ENCODE measurements at places on chromosomes 5 and 9.

- no peak for DNase-seq
Measured at GRCh38 chr5:150285114-150285513, 4.5 kb downstream of the CAMK2A start.

- no peak for DNase-seq
Measured at GRCh38 chr5:164649266-164649665, 1143.8 kb downstream of the MAT2B start.

DNA sequence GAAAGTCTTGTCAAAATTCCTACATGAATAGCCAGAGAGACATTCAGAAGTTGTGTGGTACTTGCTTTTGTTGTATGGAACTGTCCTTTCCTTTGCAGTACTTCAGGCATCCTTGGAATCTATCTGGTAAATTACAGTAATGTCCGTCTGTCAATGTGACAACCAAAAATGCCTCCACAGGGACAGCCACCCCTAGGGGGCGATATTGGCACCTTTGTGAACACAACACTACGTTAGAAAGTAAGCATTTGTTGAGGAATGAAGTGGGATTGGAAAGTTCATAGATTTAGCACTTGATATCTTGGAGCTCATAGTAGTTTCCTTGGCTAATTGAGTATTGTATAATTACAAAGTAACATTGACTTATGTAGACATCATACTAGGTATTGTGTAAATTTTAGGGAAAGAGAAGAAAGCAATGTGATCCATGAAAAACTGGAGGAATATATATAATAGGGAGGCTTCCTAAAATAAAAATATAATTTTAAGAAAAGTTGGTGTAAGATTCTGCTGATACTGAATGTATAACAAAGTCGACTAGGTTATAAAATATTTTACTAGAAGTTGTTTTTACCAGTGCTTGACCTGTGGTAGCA lies 32.7 kb downstream of the TMEFF1 start:
- DNase-seq, result no peak

GRCh38 chr9:136642439-136642921 lies 20.2 kb upstream of the EGFL7 start:
- DNase-seq, result no peak

GRCh38 chr9:37206121-37206620 lies 85.8 kb downstream of the ZCCHC7 start:
- no peak for DNase-seq

GRCh38 chr5:179120951-179121666 lies 60.9 kb downstream of the ZNF354C start:
- no peak for DNase-seq

DNA sequence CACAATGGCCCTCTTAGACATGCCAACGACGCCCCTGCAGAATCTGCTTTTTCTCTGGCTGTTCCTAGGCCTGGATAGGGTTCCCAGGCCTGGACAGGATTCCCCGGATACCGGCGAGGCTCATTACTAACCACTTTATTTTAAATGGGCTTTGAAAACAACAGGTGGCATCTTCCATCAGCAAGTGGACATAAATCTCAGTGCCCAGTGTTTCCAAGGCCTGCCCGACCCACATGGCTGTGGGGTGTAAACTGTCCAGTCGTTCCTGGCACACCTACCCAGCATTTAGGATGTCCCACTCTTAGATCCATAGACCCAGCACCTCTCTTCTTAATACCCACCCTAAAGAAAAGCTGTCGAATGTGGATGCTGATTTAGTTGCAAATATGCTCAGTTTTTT lies 896 bp downstream of the CMBL start:
- no peak for DNase-seq

GRCh38 chr9:137021979-137022661 lies 5.9 kb downstream of the ABCA2 start:
- DNase-seq, result no peak

DNA sequence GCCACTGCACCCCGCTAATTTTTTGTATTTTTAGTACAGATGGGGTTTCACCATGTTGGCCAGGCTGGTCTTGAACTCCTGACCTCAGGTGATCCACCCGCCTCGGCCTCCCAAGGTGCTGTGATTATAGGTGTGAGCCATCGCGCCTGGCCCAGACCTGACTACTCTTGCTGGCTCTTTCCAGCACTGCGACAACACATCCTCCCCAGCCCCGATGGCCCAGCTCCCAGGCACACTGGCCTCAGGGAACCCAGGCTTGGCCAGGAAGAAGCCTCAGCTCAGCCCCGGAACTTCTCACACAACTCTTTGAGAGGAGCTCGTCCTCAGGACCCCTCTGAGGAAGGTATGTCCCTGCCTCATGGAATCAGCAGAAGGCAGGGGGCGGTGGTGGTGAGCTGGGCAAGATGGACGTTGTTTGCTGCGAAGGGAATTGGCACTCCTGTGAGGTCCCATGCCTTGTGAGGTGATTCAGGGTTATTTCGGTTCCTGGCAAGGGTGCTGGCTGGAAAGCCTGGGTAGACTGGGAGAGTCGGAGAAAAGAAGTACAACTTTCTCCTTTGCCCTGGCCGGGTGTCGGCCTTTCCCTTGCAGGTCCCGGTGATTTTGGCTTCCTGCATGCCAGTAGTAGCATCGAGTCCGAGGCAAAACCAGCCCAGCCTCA lies 5.9 kb downstream of the DELE1 start:
- DNase-seq, result no peak

DNA sequence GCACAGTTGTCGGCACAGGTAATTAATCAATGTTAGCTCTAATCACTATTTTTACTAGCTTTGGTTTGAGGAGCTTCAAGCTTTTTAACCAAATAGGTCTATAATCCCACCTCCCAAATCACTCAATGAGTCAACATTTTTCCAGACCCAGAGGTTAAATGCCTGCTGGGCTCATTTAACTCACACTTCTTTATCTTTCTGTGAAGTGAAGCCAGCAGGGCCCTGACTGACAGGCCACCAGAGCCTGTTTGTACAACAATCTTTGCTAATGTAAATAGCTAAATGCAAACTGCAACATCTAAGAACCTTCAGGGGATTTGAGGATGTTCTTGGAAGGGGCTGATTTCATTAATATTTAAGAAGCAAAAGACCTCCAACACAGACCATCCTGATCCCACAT lies 98.4 kb upstream of the NREP start:
- DNase-seq, result no peak

DNA sequence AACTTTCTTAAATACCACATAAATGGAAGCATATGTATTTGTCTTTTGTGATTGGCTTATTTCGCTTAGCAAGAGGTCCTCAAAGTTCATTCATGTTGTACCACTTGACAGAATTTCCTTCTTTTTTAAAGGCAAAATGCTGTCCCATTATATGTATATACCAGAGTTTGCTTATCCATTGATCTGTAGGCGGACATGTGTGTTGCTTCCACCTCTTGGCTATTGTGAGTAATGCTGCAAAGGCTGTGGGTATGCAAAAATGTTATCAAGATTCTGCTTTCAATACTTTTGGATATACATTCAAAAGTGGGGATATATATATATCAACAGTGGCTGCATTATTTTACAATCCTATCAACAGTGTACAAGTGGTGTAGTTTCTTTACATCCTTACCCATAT lies 271.0 kb downstream of the PRR16 start:
- DNase-seq, result no peak

- no peak for DNase-seq
Measured at GRCh38 chr5:2576823-2577222, 174.7 kb downstream of the IRX2 start.

GRCh38 chr5:7805379-7805778 lies 45.6 kb downstream of the CFAP90 start:
- no peak for DNase-seq

DNA sequence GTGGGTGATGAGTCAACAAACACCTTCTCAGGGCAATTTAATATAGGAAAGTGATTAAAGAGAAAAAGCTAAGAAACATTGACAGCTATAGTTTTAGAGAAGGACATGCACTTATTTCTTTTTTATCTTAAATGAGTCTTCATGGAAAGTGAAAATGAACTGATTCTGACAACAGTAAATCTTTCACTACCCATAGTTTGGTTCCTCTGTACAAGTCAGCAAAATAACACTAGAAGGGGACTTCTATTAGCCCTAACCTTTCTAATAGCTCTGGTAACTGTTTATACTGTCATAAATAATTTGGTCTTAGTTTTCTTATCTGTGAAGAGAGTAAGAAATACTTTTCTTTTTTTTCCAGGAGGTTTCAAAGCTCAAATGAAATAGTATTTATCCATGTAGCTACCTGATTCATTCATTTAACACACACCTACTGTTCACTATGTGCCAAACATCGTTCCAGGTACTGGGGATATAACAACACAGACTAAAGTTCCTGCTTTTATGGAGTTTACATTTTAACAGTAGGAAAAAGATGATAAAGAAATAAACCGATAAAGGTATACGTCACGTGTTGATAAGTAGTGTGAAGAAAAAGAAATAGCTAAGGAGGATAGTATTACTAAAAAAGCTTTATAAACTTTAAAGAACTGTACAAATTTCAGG lies 148.2 kb downstream of the PCSK1 start:
- DNase-seq, result no peak

GRCh38 chr9:69590266-69590665 lies 81.9 kb downstream of the APBA1 start:
- peak; percentile 84 for DNase-seq

DNA sequence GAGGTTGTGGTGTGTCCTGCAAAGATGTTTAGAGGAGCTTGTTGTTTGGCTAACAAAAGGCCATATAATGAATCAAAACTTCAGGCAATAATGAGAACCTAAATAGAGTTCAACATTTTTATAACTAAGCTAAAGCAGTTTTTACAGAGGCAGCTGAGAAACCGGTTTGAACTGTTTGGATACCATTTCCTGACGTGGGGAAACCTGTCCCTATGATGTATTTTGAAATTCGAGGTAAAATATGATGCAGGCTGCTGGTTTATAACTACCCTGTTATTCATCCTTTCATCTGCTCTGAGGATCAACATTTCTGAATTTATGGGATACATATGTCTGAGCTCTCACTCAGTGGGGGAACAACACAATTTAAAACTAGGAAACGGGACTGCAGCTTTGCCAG lies 289.5 kb upstream of the IRX2 start:
- DNase-seq, result no peak

DNA sequence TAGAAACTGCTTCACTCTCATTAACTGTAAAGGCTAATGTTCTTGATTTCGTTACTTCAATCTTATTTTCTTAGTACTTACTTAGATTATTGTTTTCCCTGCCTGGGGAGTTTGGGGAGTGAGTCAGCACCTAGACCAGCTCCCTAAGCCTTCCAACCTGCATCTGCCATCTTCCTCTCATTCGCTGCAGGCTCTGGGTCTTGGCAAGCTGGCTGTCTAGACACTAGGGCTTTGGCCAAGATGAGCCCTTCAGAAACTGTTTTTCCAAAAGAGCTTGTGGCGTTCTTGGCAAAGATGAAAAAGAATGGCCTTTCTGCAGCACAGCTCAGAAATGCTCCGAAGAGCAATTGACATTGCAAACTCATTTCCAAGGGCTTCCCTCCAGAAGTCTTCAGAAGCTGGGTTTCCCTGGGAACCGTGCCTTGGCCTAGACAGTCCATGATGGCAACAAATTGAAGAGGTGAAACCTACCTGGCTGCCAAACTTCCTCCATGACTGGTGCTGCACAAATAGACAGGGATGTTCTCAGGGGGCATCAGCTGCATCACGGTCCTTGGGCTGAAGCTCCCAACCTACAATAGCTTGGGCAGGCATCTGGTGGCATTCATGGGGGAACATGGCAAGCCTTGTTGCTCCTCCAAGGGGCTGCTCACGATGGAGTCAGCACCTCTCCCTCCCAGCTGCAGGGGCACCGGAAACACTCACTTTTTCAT lies 76.6 kb downstream of the NSUN2 start:
- DNase-seq, result no peak

- DNase-seq, result no peak
Measured at GRCh38 chr9:1726993-1727759, 288.0 kb upstream of the SMARCA2 start.

DNA sequence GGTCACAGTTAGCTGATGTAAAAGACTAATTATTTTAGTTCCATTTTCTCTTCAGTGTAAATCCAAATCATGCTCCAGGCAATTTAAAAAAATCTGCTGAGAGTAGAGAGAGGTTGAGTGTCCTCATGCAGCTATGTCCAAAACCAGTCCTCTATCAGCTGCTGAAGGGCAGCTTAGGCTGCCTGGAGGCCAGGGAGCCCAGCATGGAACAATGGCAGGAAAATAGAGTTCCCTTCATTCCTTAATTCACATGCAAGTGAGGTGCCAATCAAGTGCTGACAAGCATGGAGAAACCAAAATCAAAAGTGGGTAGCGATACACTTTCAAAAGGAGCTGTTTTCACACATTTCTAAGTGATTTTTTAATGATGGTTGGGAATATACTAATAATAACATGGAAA lies 78.3 kb upstream of the POU5F2 start:
- DNase-seq, result no peak

GRCh38 chr9:120693700-120694008 lies 20.6 kb downstream of the MEGF9 start:
- DNase-seq, result no peak

DNA sequence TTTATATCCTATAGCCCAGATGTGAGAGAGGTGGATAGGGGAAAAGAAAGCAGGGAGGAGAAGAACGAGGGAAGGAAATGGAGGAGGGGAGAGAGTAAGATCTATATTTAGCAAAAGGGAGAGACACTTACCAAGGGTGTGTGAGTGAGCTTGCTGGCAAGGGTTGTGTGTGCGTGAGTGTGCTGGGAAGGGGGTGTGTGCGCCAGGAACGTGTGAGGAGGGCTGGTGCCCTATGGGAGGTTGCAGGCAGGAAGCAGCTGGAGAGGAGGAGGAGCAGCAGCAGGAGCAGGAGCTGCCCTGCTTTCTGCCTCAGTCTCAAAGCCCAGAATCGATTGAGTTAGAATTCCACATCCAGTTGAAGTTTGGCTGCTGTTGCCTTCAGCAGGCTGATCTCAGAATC lies 148.3 kb upstream of the RUSC2 start:
- DNase-seq, result no peak

DNA sequence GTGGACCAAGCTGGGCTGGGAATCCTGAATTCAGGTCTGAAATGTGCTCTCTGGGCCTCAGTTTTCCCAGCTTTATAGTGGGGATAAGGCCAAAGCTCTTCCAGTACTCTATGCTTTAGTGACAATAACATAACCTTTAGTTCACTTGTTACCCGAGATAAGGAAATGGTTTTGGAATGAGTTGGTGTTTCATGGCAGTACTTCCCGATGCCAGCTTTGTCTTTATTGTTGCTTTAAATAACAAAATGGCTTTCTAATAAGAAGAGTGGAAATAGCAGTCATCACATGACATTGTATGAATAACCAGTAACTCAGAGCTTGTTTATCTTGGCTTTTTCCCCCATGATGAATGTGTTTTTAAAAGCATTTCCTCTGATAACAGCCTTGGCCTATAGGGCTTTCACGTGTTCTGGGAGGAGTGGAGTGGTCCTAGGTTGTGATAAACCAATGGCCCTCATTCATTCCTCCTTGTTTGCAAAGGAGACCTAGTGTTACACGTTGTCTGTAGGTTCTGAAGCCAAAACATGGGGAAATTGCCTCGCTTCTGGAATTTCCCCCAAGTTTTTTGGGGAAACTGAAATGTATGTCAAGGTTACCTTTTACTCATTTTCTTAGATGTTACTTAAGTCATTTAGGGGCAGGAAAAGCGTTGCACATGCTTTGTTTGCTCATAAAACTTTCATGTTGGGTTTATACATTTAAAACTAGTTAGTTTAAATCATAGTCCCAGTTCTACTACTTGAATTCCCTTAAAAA lies 53.7 kb downstream of the ZNF618 start:
- no peak for DNase-seq
